Stimulated activated CD8-positive, alpha-beta memory T cell treated with anti-CD3 and anti-CD28 coated beads, Interleukin-4, amount 100 ng/mL, for 24 hours (primary cell): ENCODE measurements at places on chromosomes 3 and 15.

DNA sequence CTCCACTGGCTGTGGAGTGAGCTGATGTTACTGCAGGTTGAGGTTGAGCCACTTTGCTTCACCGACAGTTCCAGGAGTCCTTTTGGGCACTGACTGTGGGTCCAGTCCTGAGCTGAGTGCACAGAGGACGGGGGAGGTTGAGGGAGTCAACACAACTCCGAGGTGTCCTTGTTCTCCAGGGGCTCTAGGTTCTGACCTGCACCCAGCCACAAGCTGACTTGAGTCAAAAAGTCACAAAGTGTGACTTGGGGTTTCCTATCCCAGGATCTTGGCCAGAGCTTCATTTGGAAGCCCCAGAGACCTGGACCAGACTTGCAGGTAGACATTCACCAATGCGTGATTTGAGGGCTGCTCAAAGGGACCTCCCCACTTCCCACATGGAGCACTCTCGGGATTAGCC lies 95.0 kb downstream of the FAM43A start:
- DNase-seq: no peak

GRCh38 chr3:38521391-38521987 lies 25.3 kb downstream of the EXOG start:
- peak; percentile 36 for DNase-seq

DNA sequence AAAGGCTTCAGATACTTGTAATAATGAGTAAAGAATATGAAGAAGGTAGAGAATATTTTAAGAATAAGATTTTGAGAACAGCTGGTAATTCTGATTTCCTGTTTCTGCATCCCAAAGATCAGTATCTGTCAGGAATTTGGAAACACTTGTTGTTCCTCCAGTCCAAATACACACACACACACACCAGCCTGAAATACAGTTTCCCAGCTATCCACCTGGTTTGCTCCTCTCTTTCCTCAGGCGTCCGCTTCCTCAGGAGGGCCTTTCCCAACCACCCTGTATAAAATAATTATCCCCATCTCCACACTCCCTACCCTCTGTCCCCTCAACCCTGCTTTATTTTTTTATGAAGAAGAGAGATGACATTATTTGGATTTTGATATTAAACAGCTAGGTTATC lies 2.0 kb upstream of the FSIP1 start:
- no peak for DNase-seq

GRCh38 chr3:118501152-118501551 lies 533.5 kb downstream of the IGSF11 start:
- DNase-seq: no peak

GRCh38 chr3:195512798-195513345 lies 30.3 kb downstream of the PPP1R2 start:
- DNase-seq: no peak

- DNase-seq: no peak
These were observed 102.1 kb upstream of the NECTIN3 start for GRCh38 chr3:110969229-110970211.

DNA sequence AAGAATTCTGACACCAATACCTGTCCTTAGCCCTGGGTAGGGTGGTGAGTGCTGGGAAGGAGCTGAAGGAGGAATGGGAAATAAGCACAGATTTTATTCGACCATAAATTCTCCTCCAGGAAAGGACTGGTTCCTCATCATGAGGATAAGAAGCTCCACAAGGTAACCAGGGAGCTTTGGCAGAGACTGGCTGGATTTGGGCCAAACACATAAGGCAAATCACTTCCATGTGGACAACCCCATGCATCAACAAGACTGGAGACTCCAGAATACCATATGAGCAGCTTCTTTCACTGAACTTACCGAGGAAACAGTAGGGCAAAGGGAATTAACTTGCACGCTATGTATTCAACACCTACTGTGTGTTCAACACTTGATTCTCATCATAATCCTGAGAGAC lies 312.5 kb downstream of the NTRK3 start:
- DNase-seq: no peak

GRCh38 chr3:145079436-145079835 lies 1081.5 kb downstream of the PLOD2 start:
- no peak for DNase-seq

DNA sequence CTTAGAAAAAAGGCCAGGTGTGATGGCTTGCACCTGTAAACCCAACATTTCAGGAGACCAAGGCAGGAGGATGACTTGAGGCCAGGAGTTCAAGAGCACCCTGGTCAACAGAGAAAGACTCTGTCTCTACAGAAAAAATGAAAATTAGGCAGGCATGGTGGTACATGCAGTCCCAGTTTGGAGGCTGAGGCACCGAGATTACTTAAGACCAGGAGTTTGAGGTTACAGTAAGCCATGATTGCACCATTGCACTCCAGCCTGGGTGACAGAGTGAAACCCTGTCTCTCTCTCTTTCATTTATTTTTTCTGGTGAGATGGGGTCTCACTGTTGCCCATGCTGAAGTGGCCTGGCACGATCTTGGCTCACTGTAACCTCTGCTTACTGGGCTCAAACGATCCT lies 24.7 kb downstream of the IP6K1 start:
- DNase-seq: no peak

- DNase-seq: no peak
These were observed 33.6 kb downstream of the PLA2G4D start for GRCh38 chr15:42060797-42061196.

- DNase-seq: no peak
These were observed 90.2 kb upstream of the AGTR1 start for GRCh38 chr3:148607491-148607890.

DNA sequence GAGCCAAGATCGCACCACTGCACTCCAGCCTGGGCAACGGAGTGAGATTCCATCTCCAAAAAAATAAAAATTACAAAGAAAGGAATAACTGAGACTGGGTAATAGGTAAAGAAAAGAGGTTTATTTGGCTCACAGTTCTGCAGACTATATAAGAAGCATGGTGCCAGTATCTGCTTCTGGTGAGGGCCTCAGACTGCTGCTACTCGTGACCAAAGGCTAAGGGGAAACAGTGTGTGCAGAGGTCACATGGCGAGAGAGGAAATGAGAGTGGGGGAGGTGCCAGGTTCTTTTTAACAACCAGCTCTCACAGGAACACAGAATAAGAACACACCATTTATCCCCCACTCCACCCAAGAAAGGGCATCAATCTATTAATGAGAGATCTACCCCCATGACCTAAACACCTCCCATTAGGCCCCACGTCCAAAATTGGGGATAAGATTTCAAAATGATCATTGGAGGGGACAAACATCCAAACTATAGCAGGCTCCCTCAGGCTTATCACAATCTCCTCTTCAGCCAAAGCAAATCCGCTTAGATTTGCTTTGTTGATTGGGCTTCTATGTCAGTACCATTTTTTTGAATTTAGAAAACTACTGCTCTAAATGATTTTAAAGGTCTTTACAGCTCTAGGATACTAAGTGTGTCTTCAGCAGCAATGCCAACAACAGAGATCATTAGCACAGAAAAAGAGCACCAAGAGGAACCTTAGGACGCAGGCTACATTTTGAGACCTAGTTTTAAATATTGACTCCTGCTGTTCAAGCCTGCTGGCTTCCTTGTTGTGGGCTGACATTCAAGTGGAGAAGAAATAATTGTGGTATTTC lies 84.2 kb upstream of the TBL1XR1 start:
- no peak for DNase-seq

DNA sequence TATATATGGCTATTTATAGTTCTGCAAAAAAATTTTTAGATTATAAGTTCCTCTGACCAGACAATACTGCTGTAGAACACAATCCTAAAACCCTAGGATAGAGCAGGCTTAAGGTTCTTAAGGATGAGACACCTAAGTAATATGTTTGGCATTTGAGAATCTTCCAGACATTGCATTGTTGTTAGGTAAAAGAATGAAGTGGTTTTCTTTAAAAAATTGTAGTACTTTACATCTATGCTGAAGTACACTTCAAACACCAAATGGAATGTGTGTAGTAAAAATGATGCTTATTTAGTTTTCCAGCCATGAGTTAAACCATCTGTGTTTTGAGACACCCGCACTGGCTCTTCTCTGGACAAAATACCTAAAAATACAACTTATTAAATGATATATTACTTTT lies 857.7 kb downstream of the OTOL1 start:
- no peak for DNase-seq

- no peak for DNase-seq
These were observed 58.6 kb upstream of the TSC22D2 start for GRCh38 chr3:150349314-150350097.

GRCh38 chr3:64488939-64489338 lies 198.9 kb downstream of the ADAMTS9 start:
- no peak for DNase-seq

GRCh38 chr3:149507491-149508324 lies 33.2 kb downstream of the TM4SF4 start:
- no peak for DNase-seq

- DNase-seq: no peak
These were observed 420.7 kb downstream of the SI start for GRCh38 chr3:164657631-164658030.

- no peak for DNase-seq
These were observed 51.8 kb upstream of the SSR3 start for GRCh38 chr3:156606729-156607128.

GRCh38 chr3:71728632-71729342 lies 3.6 kb upstream of the EIF4E3 start:
- no peak for DNase-seq

DNA sequence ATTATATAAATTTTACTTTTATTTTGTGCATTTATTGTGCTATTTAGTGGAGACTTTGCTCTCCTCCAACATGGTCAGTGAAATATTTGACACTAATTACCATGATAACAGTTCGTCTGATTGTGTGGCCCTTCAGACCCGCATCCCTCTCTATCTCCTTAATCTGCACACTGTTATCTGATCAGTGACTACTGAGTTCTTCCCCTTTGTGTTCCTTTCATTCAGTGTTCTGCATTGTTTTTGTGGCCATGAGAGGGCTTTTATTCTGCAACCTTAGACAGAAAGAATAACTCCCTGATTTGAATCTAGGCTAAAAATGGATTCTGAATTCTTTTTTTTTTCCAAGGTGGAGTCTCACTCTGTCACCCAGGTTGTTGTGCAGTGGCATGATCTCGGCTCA lies 11.9 kb upstream of the FMN1 start:
- no peak for DNase-seq

- DNase-seq: no peak
These were observed 559.3 kb downstream of the MECOM start for GRCh38 chr3:169103951-169104941.

- DNase-seq: no peak
These were observed 93.4 kb downstream of the PEX5L start for GRCh38 chr3:179943117-179943880.

GRCh38 chr3:16264174-16264707 lies 502 bp downstream of the DPH3 start:
- DNase-seq: no peak

- DNase-seq: no peak
These were observed 174.8 kb upstream of the UBE2E2 start for GRCh38 chr3:23028294-23028693.

DNA sequence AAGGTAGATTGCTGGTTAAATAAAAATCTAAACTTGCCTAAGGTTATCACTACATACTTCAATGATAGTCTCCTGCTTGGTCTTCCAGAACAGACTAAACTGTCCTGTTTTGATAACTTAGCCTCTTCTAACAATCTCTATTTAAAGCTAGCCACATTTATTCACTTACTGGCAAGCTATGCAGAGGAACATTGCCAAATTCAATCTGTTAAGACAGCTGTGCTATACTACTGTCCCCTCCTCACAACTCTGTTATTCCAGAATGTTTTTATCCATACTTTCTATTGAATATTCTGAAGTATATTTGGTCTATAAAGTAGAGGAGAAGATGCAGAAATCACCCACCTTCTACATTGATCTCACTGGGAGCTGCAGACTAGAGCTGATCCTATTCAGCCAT lies 594.0 kb upstream of the CCDC54 start:
- no peak for DNase-seq

DNA sequence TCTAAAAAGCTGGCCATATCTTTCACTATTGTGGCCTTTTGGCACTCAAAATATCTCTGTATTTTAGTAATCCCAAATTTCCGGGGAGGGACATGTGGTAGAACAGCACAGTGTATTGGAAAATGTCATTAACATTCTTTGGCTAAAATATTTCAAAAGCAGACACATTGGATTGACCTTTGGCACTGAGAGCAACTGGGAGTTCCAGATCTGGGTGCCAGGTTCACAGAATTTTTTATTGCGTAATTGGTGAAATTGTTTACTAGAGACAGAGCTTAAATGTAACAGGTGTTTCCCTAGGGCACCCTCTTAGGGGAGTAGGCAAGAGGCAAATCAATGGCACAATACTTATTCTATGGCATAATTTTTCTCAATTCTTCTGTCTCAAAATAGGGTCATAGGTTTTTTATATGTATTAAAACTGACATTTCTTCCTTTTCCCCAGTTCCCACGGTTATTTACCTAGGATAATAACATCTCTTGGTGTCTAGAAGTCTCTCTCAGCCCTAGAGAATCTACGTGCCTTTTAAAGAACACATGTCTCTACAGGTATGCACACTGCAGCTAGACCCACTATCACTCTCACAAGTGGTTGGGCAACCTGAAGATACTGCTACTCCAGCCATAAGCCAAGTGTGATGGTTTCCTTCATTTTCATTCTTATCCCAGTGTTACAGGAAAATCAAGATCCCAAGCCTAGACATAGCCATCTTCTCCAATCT lies 10.6 kb downstream of the RBMS3 start:
- no peak for DNase-seq

- no peak for DNase-seq
These were observed 35.2 kb upstream of the SMAD3 start for GRCh38 chr15:67030036-67030762.

DNA sequence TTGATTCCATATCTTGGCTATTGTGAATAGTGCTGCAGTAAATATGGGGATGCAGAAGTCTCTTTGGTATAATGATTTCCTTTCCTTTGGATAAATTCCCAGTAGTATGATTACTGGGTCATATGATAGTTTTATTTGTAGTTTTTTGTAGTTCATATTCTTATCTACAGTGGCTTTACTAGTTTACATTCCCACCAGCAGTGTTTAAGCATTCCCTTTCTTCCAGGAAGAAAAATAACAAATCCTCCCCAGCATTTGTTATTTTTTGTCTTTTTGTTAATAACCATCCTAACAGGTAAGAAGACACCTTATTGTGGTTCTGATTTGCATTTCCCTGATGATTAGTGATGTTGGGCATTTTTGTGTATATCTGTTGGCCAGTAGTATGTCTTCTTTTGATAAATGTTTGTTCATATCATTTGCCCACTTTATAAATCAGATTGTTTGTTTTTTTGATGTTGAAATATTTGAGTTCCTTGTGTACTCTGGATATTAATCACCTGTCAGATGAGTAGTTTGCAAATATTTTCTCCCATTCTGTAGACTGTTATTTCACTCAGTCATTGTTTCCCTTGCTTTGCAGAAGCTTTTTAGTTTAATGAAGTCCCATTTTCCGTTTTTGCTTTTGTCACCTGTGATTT lies 163.3 kb upstream of the THRB start:
- no peak for DNase-seq

DNA sequence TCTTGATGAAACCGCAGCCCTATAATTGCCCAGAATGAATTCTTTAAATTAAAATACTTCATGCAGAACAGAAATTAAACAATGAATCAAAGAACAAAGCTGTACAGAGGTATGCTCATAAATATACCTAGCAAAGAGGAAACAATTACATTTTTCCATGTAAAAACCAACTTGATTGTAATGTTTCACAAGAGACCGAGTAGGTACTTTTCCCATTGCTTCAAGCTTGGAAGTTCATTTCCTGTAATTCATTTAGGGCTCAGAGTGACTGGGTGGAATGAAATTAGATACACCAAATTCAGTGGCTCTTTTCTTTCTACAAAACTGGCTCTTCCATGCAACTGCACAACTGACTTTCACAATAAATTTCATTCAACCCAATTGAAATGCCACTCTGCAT lies 51.4 kb downstream of the FHIT start:
- no peak for DNase-seq
